IPS DF 19.7 (cell line): ENCODE measurements at places on chromosomes 7 and 10.

GRCh38 chr10:4397337-4397736 is 428.7 kb upstream of the AKR1E2 start:
- no peak for DNase-seq

DNA sequence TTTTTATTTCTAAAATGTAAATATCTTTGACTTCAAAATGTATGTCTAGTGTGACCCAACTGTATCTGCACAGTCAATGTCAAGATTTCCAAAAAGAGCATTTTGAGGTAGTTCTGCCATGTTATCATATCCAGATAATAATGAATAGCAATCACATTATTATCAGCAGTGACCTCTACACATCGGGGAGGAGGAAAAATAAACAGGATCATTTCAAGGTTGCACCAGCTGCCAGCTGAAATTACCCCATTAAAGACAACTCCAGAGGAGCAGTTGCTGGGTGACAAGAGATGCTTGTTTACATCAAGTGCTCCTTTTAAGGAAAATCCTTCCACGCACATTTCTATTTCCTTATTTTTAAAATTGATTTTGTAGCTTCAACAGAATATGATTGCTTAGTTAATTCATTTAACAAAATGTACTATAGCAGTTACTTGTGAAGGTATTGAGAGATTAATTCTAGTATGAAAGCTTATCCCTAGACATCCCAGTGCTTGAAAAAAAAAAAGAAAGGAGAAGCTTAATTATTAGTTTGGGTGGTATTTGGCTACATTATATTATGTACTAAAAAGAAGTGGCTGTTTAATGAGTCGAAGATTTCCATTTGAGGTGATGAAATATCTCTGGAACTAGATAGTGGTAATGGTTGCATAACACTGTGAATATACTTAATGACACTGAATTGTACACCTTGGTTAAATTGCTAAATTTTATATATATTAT is 19.3 kb upstream of the SLC35G1 start:
- DNase-seq: no peak

DNA sequence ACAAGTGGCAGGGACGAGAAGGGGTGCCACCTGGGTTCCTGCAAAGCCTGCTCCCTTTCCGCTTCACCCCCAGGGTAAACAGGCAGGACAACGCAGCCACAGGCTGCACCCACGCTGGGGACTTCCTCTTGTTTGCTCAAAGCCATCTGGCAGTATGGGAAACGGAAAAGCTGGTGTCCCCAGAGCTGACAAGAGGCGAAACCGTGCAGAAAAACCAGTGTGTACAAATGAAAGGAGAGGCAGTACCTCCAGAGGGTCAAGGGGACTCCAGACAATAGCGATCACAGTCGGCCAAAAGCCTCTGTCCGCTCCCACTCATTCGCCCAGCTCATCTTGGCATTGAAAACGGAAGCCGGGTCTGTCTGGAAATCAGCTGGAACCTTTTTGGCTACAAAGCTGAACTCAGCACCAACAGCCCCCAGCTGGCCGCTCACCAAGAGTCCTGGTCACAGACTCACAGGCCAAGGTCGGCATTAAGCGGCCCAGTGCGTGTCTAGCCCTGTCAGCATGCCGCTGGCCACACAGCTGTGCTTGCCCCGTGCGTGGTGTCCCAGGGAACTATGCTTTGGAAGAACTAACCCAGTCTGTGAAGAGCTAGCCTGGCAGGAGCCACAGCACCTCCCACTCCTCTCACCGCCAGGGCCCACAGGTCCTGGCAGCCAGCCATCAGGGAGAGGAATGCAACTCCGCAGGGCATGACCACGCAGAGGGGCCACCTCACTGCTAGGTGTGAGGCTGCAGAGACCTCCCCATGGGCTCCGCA is 10.4 kb downstream of the TNS3 start:
- no peak for DNase-seq

- no peak for DNase-seq
Observed at GRCh38 chr10:133166828-133167692, 7.0 kb downstream of the KNDC1 start.

GRCh38 chr7:23275912-23276311 is 23.2 kb upstream of the MALSU1 start:
- DNase-seq: no peak

- DNase-seq: no peak
Observed at GRCh38 chr7:105402221-105403095, 13.7 kb upstream of the SRPK2 start.

- no peak for DNase-seq
Observed at GRCh38 chr7:46206476-46207060, 285.5 kb upstream of the IGFBP3 start.

DNA sequence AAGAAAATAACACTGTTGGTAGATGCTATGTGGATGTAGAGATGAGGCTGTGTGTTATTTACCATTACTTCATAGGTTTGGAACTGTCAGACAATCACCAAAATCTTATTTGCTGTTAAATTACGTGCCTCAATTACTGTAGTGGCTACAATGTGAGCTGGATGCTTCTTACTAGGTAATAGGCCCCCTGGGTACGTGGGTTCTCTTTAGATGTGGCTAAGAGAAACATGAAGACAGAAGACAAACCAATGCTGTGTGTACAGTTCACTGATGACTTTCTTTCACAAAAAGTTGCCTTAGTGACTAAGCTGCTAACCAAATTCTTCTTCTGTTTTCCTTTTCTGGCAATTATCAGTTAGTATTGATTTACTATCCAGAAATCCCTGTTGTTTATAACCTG is 144.6 kb downstream of the SEMA3E start:
- no peak for DNase-seq

DNA sequence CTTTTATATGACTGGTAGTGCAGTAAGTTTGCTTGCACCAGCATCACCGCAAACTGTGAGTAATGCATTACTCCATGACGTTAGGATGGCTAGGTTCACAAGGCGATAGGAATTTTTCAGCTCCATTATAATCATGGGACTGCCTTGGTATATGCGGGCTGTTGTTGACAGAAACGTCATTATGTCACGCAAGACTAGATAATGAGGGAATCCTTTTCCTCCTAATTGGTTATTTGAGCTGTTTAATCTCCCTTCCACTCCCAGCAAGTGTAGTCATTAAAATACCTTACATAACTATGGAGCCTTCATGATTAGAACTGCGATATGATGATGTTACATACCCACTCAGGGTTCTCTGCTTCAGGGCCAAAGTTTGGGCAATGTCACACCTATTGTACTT is 17.3 kb downstream of the KLLN start:
- no peak for DNase-seq
